ENCODE measurements at places on chromosomes 4 and X.

DNA sequence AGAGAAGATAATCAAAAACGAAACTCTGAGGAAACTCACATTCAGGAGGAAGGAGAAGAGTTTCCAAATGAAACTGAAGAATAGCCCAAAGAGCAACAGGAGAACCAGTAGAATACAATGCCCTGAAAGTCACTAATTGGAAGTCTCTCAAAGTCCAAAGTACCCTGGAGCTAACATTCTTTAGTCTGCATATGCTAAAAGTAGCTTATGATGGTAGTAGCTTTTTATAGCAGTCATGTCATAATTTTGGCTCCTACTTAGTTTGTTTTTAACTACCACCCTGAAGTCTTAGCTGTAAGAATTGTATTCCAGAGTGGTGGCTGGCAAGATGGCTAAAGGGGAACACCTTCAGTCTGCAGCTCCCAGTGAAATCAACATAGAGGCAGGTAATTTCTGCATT, 100.3 kb upstream of the FGF16 start:
- no peak for DNase-seq

GRCh38 chr4:168531305-168531704, 34.5 kb downstream of the PALLD start:
- DNase-seq, result no peak

DNA sequence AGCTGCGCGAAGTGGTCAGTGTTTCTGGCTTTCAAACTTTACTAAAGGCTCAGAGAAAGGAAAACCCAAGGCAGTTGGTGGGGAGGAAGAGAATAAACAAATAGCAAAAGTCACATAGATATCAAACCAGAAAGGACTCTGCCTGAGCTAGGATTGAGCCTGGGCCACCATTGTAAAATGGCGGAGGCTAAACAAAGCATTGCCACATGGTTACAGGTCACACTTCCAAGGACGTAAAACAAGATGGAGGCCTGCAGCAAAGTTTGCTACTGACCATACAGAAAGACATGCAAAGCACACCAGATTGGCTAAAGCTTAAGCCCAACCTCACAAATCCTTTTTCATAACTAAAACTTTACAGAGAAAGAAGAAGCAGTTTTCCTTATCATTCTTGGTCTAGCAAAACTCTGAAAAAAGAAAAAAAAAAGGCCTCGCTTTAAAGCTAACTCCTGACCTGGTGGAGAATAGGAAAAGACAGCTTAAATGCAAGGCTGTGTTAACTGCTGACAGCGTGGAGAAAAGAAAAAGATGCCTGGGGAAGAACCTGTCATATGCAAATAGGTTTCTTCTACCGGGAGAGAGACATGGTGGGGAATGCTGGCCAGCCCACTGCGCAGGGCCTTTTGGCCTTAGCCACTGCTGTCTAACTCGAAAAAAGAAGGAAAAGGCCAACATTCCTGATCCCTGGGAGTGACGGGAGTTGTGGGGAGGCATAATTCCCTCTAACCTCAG, 81.8 kb upstream of the SMARCA5 start:
- DNase-seq, result no peak

DNA sequence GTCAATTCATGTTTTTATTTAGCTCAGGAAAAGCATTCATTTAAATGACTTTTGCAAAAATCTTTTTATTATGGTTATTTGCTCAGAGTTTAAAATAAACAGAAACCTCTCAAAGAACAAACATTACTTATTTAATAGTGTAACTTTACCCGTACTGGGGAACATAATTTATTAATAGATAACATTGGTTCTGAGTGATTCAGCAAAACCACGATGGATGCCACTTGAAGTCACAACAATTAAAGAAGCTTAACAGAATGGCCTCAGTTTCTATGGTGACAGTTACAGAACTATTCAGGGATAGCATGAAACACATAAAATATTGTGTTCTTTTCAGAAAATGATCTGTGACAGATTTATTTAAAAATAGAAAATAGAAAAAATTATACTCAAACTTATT, 368.7 kb downstream of the CCSER1 start:
- DNase-seq, result no peak

DNA sequence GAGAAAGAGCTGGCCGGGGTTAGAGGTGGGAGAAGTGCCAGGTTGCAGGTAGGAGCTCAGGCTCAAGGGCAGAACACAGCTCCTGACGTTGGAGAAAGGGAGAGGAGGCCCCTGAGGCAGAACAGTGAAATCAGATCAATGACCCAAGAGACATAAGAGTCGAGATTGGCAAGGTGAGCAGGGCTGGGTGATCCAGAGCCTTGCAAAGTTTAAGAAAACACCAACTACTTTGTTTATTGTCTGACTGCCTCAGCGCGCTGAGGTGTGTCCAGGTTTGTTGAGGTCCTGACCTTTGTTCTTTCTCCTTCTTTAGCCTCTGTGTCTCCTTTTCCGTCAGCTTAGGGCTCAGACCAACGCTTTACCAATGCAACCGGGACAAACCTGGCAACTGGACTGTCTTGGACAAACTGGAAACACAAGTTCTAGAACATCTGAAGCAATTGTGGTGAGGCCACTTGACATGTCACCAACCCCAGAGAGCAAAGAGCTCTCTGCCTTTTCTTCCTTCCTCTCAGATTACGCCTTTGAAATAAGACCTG, 28.3 kb downstream of the CHRNA9 start:
- DNase-seq, result no peak

DNA sequence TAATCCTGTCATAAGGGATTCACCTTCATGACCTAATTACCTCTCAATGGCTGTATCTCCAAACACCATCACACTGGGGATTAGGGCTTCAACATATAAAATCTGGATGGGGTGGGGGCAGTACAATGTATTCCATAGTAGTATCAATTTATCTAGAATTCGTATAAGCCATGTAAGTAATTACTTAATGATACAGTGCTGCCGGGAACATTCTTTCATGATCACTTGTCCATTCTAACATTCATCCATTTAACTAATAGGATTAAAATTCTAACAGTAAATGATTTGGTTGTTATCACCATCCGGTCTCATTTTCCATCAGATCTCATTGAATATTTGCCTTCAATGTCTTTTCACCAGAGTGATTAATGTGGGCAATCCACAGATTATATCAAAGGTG, 1620.9 kb upstream of the TENM3 start:
- DNase-seq, result no peak

- no peak for DNase-seq
Measured at GRCh38 chr4:152953514-152953913, 17.4 kb downstream of the FHDC1 start.

DNA sequence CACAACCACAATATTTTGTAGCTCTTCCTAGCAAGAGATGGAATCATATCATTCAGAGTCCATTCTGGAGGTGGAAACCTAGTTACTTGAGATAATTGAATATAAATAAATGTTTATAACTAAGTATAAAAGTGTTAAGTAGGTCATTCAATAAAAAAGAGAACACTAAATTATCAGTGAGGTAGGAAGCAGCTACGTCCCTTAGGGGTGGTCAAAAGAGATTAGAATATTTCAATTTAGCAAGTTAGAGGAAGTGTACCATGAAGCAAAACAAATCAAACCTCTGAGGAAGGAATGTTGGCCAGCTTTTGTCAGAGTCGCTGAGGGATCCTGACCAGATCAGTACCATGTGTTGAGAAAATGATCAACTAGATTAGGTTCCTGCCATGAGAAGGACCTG, 38.0 kb downstream of the GK2 start:
- DNase-seq, result no peak

DNA sequence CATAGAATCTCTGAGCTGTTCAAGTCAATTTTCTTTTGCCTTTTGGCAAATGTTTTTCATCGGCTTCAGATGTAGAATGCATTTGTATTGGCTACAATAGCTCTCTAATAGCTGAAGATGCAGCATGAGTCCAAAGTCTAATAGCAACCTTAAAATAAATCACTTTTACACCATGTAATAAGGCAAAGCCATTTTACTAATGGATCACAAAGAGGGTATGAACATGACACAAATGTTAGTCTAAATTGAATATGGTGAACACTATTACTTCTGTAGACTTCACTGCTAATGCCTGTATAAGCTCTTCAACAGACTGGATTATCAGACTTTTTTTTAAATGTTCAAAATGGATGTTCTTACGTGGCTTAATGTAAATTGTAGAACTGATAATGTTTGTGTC, 645.3 kb downstream of the TLL1 start:
- DNase-seq, result no peak

DNA sequence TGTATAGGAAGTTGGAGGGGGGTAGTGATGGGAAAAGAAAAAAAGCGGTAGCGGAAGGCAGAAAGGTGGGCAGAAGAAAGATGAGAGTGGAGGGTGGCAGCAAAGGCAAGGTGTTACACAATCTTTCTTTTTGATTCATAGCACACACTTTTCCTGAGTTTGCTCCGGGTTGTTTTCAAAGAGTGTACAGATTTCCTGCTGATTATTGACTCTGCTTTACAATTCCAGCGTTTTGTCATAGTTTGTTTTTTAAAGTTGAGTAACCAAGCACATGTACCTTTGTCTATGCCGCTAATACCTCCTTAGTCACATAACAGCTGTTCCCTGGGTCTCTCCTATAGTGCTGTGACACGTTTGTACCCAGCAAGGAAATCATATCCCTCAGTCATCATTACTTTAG, 50.3 kb downstream of the AGA start:
- no peak for DNase-seq

DNA sequence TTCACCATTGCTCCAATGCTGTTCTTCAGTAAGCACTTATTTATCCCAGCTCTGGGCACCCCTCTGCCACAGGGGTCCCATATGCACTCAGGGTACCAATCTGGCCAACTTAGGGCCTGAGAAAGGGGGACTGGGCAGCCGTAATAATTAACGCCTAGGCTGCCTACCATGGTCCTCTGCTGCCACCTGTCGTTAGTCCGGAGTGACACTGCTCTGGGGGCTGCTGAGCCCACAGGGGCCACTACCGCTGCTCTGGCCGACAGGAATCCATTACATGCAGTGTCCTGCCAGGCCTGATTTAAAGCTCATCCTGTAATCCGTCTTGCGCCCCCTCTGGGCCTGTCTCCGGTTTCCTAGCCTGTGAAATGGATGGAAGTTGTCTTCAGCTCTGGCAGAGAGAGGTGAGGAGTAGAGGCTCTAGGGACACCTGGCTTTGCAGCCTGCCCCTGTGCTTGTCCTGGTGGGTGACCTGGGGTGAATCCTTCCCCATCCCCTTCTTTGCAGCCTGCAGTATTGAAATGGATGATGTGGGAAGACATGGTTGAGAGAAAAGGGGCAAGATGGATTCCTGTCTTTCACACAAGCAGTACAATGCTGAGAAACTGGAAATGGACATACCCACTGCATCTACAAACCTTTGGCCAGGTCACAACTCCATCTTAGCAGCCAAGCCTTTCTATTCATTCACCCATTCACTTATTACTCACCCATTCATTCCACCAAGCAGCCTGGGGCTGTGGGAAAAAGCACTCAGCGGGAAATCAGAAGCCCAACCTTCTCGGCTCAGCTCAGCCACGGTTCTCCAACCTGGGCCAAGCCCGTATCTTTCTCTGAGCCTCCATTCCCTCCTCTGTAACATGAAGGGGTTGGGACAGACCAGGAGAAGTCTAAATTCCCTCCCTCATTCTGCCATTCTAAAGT, 116.3 kb upstream of the NALF2 start:
- no peak for DNase-seq

- no peak for DNase-seq
Measured at GRCh38 chr4:68576272-68577125, at the start of gene UGT2B17. Gene UGT2B17, minus strand, starts transcription at chr4:68576322. Its CDS starts 7,838 bp downstream, at chr4:68568484.

GRCh38 chr4:77073106-77073809, 2.5 kb downstream of the CCNI start:
- no peak for DNase-seq

Measured in smooth muscle cell of the brain vasculature (primary cell).